Central memory CD8-positive, alpha-beta T cell (primary cell): ENCODE measurements at places on chromosomes 2 and 18.
A peak's percentile ranks its signal among the peaks of the same experiment; 100 is the strongest.

DNA sequence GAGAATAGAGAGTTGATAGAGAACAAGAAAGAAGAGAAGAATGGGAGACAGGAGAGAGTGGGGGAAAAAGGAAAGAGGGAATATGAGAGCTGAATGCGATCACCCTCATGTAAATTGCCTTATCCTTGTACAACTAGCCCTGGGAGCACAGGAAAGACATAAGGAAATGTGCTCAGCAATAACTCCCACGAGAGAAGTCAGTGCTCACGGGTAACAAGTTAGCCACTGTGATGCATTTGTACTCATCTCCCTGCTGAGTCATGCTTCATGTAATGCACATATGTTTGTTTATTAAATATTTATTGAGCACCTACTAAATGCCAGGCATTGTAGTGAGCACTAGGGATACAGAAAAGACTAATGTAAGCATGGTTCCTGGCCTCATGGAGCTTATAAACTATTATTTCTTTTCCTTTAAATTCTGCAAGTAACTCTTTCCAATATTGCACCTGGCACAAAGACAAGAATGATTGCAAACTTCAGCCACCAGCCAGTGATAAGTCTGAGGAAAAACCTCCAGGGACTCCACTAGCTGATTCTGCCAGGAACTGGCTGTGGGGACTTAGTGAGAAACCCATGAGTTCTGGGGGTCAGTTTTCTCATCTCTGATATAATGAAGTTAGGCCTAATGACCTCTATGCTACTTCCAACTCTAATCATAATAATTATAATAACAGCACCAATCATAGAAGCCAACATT lies 124.1 kb downstream of the LNPK start:
- DNase-seq = no peak

DNA sequence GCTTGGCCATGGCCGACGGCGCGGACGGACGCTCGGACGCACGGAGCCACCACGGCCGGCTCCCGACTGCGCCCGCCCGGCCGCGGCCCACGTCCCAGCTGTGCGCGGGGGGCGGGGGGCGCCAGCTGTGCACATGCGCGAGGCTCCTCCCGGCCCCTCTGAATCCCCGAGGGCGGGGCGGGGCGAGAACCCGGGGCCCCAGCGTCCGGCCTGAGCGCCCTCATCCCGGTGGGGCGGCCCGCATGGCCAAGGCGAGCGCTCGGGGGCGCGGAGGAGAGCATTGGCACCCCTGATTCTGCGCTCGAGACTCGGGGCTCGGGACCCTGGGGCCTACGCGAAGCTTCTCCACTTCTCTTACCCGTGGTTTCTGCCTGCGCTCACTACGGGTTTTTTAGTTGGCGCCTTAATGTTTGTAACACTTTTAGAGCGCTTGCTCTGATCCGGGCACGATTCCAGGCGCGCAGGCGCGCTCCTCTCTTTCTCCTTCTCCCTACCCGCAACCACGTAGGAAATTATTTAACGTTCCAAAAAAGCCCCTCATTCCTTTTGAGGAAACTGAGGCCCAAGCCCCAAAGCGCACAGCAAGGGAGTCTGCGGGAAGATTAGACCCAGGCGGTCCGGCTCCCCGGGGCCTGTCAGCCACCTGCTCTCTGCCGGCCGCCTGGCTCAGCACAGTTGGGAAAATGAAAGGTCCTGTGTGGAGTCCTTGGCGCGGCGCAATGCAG lies at the start of gene PXDN:
PXDN (minus strand) TSS at position 70 of the 725 bp plus-strand sequence; CDS start at position 10, 60 bp downstream.
- DNase-seq = no peak

DNA sequence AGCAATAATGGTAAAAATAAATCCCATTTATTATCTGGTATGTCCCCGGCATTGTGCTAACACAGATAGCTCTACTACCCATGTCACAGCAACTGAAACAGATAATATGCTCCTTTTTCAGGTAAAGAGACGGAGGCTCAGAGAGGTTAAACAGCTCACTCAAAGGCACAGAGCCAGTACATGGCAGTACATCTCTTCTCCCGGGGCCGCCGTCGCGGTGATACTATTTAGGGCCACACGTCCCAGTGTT lies 693 bp upstream of the PDK1 start:
- DNase-seq = no peak

GRCh38 chr18:22471546-22472131 lies 53.9 kb upstream of the CTAGE1 start:
- DNase-seq = no peak

GRCh38 chr2:55885127-55885943 lies 38.2 kb downstream of the EFEMP1 start:
- no peak for DNase-seq

- no peak for DNase-seq
Observed at GRCh38 chr18:25679491-25679890, 327.5 kb upstream of the ZNF521 start.

DNA sequence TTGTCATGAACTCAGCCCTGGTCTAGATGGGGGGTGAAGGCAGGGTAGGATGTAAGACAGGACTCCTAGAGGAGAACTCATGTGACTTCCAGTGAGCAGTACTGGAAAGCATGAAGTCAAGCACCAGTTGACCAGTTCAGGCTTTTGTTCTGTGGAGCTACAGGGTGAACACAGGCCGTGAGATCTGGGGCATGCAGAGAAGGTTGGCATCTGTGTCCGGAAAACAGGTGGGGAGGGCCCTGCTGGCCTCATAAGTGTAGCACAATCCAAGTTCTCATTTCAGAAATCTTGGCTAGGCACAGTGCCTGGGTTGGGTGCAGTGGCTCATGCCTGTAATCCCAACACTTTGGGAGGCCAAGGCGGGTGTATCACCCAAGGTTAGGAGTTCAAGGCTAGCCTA lies 50.9 kb upstream of the SPATS2L start:
- DNase-seq = no peak

DNA sequence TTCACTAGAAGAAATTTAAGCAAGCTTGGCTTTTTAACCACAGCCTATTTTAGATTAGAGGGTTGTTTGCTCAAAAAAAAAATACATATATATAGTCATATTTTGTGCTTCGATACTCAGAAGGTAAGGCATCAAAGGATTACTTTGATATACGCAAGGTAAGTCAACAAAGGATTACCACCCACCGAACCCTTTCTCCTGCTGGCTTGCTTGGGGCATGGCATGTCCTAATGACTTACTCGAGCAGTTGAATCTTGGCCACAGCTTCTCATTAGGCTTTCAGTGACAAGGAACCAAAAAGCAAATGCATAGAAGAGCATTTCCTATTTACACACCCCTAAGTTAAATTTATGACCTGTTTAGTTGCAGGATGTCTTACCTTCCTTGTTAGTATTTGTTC lies 295.7 kb downstream of the AGAP1 start:
- no peak for DNase-seq

- DNase-seq = no peak
Observed at GRCh38 chr2:134866498-134867099, 28.2 kb downstream of the ACMSD start.

DNA sequence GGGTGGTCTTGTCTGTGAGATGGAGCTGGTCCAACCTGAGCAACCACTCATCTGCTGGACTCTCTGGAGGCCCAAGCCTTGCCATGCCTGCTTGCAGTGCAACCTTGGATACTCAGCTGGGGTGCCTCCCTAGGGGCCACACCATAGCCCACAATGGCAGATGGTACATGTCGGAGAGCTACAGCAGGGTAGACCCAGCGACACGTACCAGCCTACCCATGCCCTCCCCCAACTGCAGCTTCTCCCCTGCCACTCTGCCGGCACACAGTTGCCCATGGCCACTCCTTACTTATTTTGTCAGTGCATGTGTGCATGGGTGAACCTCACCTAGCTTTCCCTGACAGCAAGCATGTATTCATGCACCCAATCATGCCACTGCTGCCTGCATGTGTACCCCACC lies 690.9 kb downstream of the CCDC85A start:
- DNase-seq = no peak

GRCh38 chr2:118693287-118693822 lies 154.1 kb downstream of the EN1 start:
- no peak for DNase-seq

DNA sequence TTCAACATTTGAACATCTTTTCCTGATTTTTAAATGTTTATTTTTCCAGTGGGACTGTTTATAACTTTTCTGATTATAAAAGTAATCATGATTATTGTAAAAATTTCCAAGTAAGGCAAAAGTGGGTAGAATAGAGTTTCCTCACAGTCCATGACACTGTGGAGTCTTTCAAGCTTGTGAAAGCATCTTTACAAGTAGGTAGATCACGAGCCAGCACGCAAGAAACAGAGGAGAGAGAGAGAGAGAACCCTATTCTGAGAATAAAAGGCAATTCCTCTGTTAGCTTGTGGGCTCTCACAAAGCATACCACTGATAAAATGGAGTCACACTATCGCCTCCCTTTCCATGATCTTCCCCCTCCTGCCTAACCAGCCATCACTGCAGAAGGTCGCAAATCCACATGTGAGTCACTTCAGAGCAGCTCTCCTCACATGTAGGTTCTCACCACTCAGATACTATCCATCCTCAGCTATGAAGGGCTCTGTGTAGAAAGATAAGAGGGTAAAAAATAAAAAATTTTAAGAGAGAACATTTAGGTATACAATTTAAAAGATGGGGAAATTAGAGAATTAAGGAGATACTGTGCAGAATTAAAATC lies 40.3 kb downstream of the AAK1 start:
- DNase-seq = no peak

DNA sequence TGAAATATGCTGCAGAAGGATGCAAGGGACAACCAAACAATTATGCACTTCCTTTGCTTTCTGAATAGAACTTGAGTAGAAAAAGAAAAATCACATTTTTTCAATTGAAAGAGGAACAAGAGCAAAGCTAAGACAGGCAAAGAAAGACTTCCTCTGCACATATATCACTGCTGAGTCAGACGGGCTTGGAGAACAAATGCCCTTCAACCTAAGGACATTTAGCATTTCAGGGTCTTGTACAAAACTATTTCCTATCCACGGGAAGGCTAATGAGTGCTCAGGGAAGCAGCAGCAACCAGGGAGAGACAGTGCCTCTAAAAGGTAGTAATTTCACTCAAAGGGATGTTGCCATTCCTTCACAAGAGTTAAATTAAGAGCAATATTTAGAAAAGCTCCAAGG lies 570.0 kb upstream of the GCFC2 start:
- no peak for DNase-seq

DNA sequence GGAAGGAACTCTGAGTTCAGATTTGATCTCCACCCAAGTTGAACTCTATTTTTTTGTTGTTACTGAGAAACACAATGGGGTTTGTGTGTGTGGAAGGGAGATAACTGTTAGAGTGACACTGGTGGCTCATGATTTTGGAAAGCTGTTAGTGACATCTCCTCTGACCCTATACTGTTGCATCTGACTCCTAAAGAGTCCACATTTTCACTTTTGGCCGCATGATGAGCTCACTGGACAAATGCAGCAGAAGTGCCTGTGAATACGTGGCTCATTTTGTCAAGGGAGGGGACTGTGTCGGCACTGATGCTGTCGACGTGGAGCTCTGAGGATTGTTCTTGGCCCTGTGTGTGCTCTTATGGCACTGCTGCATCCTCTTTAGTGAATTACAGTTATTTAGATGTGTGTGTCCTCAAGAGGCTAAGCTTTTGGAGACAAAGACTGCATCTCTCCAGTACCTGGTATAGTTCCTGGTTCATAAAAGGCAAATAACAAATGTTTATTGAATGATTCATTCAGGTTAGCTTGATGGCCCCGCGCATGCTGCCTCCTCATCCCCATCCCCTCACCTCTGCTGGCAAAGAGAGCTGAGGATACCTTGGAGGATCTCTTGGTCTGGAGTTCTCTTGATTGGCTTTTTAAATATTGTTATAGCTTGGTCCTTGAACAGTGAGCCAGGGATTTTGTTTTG lies 135.4 kb downstream of the PHLPP1 start:
- no peak for DNase-seq

DNA sequence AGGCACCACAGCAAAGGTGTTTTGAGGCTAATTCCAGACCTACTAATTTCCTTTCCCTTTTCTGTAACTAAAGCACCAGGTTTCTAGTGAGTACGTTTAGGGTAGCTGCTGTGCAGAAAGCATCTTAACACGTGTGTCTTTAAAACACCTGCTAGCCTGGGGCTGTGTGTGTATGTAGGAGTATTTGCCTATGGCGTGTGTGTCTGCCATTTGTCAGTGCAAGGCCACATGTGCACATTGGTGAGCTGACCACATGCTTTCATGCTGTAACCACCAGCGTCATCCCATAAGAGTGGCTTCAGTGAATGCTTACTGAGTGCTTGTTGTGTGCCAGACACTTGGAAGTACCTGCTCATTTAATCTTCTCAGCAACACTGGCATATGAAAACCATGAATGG lies 241.6 kb downstream of the SEPTIN10 start:
- DNase-seq = no peak

DNA sequence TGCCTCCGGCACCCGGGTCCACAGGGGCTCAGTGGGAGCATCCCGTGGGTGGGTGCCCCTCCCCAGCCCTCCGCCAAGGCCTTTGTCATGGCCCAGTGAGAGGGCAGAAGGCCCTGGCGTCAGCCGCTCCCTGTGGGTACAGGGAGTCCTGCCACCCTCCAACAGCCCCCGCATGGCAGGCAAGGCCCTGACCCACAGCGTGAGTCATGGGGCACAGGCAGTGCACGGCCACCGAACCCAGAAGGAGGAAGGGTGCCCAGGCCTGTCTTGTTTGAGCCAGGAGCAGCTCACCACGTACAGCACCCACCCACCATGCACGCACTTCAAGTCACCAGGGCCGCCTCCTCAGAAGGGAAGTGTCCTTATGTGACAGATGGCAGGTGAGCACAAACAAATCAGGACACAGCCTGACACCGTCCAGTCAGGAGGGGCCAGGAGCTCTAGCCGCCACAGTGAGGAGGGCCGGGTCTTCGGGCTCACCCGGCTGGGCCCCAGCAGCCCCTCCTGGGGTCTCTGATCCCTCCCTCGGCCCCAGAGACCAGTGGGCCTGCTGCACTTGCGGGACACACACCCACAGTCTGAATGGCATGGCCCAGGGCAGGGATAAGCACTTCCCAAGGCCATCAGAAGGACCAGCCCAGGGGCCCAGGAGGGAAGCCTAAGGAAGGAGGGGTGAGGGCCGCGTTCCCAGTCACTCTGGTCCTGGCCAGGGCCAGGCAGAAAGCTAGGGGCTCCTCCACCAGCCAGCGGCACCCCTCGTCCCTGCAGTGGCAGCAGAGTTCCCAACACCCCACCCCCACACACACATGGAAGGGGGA lies 25.8 kb downstream of the BIN1 start:
- DNase-seq = peak; percentile 33
